ENCODE measurements at places on chromosomes 3 and 15.

DNA sequence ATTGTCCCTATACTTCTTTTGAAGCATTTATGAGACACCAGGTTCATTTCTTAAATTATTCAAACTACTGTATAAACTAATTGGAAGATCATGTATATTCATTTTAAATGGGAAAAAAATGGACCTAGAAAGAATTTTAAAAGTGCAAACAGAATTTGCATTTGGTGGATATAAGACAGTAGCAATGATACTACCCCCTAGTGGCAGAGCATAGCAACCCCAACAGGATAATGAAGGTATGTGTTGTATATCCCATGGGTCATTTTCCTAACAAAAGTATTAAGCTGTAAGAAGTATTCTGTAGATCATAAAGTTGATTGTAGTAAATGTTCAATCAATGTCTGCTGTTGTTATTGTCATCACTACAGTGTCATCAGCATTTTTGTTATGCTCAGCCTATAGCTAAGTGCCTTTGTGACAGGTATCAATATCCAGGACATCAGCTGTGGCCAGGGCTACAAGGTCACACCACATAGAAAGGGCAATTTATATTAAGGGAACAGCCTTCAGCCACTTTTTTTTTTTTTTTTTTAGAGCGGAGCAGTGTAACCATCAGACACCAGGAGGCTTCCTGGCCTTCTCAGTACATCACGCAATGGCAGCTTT, 175.8 kb downstream of the FOXB1 start:
- no peak overlapping the region for H3K4me3 ChIP-seq
- H3K36me3 ChIP-seq, result no peaks in the 10 kb centered on the region
- H3K27ac ChIP-seq, result no peak overlapping the region
- no peak for DNase-seq

DNA sequence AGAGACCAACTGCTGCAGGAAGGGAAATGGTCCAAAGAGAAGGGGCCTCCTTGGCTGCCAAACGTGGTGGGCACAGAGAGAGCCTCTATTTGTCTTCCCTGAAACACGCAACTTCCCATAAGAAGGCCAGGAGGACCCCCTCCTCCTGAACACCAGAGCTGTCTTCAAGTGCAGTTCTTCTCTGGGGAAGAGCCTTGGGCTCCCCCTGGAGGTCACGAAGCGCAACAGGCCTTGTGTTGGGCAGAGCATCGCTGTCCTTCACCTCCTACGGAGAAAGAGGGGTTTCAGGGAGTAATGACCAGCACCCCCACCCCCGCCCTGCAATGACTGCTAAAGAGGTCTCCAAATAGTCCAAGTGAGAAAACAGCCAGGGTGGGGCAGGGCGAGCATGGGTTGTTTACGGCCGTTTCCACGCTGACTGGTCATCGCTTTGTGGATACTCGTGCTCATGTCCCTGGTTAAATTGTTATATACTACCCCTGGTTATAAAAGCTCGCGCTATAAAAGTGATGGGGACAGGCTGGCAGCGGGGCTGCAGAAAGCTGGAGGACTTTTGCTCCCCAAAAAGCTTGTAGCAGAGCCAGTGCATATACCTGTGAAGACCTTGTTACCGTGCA, 397.5 kb upstream of the ATP10A start:
- H3K4me3 ChIP-seq, result no peak overlapping the region
- no peaks in the 10 kb centered on the region for H3K36me3 ChIP-seq
- H3K27me3 ChIP-seq, result peaks cover 14% of the 10 kb centered on the region
- no peak overlapping the region for H3K27ac ChIP-seq

DNA sequence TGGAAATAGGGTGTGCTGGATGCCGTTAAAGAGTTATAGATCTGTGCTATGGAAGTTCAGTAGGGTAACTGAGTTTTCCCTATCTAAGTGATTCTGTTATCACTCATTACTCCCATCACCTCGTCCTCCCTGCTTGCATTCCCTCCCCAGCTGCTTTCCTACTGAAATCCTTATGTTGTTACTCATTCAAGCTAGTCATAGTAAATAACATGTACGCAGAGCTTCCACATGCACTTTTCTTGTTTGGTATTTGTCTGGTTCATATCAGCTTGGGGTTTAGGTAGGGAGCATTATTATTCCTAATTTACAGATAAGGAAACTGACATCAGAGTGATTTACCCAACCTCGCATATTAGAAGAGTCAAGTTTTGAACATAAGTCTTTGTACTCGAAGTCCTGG, 135.1 kb downstream of the HCN4 start:
- H3K36me3 ChIP-seq, result no peaks in the 10 kb centered on the region
- H3K4me1 ChIP-seq, result no peaks in the 10 kb centered on the region
- H3K27me3 ChIP-seq, result no peaks in the 10 kb centered on the region
- H3K27ac ChIP-seq, result no peak overlapping the region

DNA sequence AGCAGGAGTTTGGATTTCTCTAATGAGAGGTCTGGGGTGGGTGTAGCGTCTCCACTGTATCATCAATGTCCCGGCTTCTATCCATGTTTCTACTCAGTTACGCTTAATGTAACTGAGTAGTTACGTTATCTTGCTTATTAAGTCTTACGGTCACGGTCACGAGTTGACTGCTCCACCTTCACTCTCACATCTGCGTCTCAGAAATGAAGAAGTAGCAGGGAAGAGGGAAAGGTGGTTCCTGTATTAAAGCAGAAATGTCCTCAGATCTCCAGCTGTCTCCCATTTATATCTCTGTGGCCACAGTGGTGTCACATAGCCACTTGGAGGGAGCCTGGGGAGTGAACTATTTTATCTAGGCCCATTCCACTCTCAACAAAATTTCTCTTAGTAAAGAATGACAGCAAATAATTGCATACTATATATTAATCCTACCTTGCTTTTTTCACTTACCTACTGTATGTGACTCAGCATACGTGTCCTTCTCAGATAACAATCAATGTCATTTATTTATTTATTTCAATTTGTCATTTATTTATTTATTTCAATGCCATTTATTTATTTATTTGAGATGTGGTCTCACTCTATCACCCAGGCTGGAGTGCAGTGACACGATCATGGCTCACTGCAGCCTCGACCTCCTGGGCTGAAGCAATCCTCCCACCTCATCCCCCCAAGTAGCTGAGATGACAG, 39.7 kb upstream of the RNU6-1 start:
- peaks cover 8% of the 10 kb centered on the region for H3K27me3 ChIP-seq
- H3K27ac ChIP-seq, result no peak overlapping the region
- H3K4me3 ChIP-seq, result no peak overlapping the region
- DNase-seq, result no peak

DNA sequence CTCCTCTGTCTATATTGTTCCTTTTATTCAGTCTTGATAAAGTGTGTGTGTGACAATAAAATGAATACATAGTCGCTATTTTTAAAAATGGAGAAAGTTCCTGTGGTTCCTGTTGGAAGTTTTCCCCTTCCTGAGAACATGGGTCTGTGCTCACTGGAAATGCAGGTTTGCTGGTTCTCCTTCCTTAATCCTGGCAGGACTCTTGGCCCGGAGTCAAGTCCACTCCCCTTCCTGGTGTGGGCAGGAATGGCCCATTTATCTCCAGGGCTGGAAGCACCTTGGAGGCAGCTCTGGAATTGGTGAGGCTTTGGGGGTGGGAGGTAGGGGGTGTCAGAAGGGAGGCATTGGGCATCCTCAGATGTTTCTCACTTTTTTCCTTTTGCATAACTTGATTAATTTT, 30.1 kb downstream of the FOXL2 start:
- H3K36me3 ChIP-seq, result no peaks in the 10 kb centered on the region
- no peak overlapping the region for H3K27ac ChIP-seq
- no peak overlapping the region for H3K4me3 ChIP-seq
- H3K4me1 ChIP-seq, result peaks cover 3% of the 10 kb centered on the region
- no peak for DNase-seq

DNA sequence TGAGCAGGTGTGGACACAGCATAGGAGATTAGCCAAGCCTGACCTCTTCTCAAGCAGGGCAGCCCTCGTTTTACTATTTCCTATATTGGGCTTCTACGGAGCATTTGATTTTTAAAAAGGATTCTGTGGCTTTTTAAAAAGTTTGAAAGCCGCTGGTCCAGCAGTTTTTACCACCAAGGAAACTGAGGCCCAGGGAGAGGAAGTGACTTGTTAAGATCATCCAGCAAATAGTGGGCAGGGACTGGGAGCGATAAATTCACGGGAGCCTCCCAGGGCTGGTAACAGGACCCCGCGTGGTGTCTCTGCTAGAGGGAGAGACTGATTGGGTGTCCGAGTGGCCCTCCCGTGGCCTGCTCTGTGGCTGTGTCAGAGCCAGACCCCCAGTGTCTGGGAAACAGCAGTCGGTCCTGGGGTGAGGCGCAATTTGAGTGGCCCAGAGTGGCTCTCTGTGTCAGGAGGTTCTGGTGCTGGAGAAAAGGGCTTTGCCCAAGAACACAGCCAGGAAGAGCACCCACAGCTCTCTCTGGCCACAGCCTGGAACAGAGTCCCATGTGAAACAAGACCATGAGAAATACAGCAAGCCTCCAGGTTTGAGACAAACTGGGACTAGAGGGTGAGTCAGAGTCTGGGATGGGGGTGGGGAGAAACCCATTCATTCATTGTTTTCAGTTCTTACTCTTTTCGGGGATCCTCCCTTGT, 4.2 kb downstream of the FURIN start:
- peak overlapping the region; percentile 97 for H3K27ac ChIP-seq
- peaks cover 65% of the 10 kb centered on the region for H3K36me3 ChIP-seq
- DNase-seq, result peak; percentile 77
- no peaks in the 10 kb centered on the region for H3K27me3 ChIP-seq

DNA sequence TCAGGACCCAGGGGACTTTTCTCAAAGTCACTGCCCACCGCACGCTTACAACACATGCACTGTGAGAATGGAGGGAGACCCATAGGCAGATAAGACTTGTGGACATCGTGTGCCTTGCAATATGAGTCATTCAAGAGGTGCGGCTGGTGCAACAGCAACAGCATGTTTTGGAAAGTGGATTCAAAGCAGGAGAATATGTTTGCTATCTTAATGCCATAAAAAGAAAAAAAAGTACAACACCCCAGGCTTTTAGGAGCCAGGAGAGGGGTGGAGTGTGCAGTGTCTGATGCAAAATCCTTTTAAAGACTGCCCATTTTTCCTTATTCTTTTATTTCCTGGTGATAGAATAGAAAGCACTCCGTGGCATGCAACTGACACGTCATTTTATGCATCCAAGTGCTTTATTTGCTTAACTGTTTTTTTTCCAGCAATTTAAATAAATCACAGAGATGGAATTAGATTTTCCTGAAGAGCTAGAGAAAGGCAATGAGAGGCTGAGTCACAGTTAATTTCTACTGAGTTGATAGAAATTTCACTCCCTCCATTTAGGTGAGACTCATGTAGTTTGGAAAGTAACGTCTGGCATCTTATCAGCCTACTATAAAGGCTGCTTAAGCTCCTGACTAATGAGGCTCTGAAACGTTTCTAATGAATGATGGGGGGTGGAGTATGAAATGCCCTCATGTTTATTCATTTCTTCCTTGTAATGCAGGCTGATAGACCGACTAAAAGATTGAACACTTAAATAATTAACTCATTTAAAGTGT, 96.4 kb downstream of the NSUN3 start:
- peaks cover 23% of the 10 kb centered on the region for H3K27me3 ChIP-seq
- H3K4me1 ChIP-seq, result peaks cover 2% of the 10 kb centered on the region
- no peaks in the 10 kb centered on the region for H3K36me3 ChIP-seq
- no peak overlapping the region for H3K27ac ChIP-seq
- H3K4me3 ChIP-seq, result no peak overlapping the region

DNA sequence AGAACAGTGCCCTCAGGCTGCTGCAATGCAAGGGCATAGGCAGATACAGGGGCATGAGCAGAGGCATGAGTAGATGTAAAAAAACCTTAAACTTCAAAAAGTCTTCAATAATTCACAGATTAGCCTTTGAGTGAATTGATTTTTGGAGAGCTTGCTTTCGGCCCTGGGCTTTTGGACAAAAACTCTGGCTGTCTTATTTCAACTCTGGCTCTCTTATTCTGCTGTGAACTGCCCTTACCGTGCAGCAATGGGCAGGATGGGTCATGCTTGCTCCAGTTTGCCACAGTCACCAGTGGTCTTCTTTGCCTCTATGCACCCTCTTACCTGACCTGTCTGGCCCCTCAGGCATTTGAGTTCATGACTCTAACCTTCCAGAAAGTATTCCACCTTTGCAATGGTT, 555.7 kb downstream of the MAGI1 start:
- no peak for DNase-seq
- H3K4me3 ChIP-seq, result no peak overlapping the region
- H3K36me3 ChIP-seq, result no peaks in the 10 kb centered on the region
- H3K27ac ChIP-seq, result no peak overlapping the region

DNA sequence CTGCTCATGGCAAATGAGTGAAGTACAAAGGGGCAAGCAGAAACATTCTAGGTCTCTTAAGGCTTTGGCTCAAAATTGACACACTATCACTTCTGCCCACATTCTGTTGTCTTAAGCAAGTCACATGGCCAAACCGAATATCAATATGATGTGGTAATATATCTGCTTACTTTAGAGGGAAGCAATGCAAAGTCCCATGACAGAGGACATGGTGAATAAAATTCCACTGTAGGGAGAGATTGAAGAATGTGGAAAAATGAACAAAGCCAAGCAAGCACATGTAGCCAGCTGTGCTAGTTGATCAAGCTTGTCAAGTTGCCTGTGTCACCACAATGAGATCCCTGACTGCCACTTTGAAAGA, 11.2 kb upstream of the TBC1D5 start:
- no peak overlapping the region for H3K27ac ChIP-seq
- H3K36me3 ChIP-seq, result no peaks in the 10 kb centered on the region
- DNase-seq, result no peak
- no peak overlapping the region for H3K4me3 ChIP-seq
- peaks cover 5% of the 10 kb centered on the region for H3K27me3 ChIP-seq

DNA sequence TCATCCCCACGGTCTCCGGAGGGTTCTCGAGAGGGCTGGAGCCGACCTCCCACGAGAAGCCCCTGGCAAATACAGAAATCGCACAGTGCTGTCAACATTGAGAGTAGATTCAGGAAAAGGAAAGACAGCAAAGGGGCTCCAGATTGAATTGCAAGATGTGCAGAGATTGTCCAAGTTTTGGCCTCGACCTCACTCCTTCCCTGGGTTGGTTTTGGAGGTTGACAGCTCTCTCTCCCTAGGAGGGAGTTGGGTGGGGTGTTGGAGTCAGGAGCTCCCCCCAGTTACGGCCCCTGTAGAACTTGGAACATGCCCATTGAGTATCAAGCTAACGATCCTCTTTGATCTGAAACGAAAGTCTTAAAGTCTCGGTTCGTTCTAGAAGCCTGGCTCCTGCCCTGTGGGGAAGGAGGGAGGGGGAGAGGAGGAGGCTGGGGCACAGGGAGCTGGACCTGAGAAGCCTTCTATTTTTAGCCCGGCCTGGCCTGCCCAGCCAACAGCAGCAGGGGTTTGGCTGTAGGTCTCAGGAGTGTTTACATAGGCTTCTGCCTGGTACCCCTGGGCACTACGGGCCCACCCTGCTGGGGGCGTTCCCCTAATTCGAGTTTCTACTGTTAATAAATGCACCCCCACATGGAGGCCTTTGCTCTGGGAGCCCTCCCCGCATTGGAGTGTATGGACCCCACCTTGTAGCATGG, 672 bp upstream of the KY start:
- no peak for DNase-seq
- H3K27ac ChIP-seq, result no peak overlapping the region
- no peaks in the 10 kb centered on the region for H3K36me3 ChIP-seq
- peaks cover 34% of the 10 kb centered on the region for H3K27me3 ChIP-seq
- no peak overlapping the region for H3K4me3 ChIP-seq
- peaks cover 6% of the 10 kb centered on the region for H3K4me1 ChIP-seq
